Fibroblast of skin of back (primary cell): ENCODE measurements at places on chromosomes 2 and 18.

DNA sequence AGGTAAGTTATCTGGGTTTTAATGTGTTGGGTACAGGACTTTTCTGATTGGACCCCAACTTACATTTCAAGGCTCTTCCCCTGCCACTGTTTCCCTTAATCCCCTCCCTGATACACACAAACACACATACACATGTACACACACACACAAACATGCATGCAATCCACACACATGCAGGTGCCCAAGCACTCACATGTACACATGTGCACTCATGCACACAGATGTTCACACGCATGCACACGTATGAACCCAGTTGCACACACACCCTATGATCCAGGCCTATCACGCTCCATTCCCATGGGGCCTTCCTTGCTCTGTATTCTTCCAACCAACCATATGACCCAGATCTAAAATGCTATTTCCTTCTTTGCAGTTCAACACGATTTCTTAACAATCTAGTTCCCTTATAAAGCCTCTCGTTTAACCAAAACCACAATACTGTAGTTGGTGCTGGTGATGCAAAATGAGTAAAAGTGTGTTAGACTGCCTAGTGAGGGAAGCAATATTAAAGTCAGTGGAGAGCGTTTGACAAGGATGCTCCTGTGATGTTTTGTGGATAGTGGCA lies 11.1 kb downstream of the SERPINB8 start:
- DNase-seq: no peak

DNA sequence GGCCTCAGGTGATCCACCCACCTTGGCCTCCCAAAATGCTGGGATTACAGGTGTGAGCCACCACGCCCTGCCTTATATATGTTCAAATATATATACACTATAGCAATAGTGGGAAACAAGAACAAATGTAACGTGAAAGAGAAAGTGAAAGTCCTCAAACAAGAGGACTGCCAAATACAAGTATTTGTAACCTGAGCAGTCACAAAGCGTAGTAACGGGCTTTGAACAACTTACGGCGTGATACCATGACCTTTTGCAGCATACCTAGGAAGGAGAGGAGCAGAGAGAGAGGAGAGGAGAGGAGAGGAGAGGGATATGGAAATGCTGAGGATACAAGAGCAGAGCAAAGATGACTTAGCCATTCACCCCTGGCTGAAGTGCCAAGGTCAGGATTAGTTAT lies 113.8 kb upstream of the RGPD4 start:
- no peak for DNase-seq

DNA sequence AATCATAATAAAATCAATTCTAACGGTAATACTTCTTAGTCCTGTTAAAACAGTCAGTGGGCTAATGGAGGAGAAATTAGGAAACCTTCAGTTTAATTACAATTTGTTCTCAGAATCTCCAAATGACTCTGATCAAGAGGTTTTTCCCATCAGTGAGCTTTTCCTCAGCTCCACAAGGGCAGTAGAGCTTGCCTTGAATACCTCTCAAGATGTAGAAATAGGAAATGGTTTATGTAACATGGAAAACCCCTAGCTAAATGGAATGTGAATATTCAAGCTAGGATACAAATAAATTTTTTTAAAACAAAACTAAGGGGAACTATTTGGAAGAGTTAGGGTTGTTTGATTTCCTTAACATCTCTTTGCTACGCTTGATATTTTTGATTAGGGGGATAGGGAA lies 87.5 kb downstream of the PLEKHM3 start:
- no peak for DNase-seq

DNA sequence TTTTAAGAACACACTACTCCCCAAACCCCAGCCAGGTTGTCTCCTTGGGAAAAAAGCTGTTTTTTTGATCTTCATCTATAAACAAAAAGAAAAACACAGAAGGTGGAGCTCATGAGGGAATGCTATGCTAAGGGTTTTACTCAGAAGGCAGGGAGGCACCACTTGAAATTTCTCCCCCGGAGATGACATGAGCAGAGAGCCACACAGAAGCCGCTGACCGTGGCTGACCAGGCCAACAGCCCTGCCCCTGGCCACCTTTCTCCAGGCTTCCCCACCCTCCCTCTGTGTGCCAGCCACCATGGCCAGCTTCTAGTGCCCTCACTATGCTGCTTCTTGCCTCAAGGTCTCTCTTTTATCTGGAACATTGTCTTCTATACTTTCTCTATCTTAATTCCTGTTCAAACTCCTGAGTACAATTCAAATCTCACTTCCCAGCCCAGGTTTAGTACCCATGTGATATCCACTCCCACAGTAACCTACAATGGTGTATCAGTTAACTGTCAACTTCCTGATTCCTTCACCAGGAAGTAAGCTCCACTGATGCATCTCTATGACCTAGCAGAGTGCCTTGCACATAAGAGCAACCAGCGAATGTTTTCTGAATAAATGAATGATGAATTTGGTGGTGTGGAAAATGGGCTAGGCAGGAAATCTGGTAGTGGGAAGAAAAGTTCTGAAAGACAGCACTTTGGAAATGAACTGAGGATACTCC lies 15.3 kb downstream of the LAPTM4A start:
- DNase-seq: no peak

- DNase-seq: no peak
These were observed 20.5 kb downstream of the TMEM18 start for GRCh38 chr2:656676-657075.

GRCh38 chr18:48404716-48405507 lies 4.3 kb downstream of the ZBTB7C start:
- DNase-seq: peak; percentile 56

GRCh38 chr18:53135654-53136053 lies 795.7 kb downstream of the DCC start:
- DNase-seq: no peak

- DNase-seq: no peak
These were observed 65.3 kb upstream of the OTOS start for GRCh38 chr2:240205772-240206171.

DNA sequence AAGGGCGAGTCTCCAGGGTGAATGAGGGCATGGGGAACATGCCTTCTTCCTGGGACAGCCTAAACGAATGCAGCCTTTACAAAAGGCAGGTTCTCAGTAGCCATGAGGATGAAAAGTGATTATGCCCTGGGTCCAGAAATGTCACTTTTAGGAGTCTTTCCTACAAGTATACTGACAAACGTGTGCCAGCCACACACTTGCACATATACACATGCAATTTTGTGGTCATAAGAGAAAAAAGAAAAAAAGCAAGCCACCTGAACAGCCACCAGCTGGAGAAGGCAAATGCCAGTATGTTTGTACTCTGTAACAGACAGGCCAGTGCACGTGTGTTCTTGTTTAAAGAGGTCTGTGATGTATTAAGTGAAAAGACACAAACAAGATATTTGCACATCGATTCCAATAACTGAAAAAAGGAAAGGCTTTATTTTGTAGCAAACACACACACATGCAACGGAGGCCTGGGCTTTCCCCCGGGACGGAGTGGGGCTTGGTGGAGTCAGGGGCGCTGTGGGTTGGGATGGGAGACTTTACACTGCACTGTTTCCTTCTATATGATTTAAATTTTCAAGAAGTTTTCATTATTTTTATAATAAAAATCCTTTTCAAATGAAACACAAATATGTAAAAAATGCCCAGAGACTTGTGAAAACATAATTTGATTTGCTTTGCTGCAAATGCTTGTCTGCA lies 108.4 kb downstream of the FAM210A start:
- DNase-seq: no peak

- DNase-seq: no peak
These were observed 1011.3 kb upstream of the CELF4 start for GRCh38 chr18:38576916-38577315.
